Camera-type eye (tissue), 1 donor: ENCODE measurements at places on chromosomes 5 and 9. TPM values are rescaled to one million over a fixed set of nuclear protein-coding genes. Genes with fewer than 3 reads are reported as not detected.

Gene NLN
- 25.9 TPM for total RNA-seq

Gene LIX1
- 3.2 TPM for total RNA-seq

Gene KIF12
- 0.93 TPM for total RNA-seq

Gene CD74
- total RNA-seq = 69.4 TPM

Gene TIMD4
- total RNA-seq = not detected

Gene ABO
- 2.0 TPM for total RNA-seq

Gene CAVIN4
- 31.4 TPM for total RNA-seq

Gene SLC25A2
- not detected for total RNA-seq

Gene PITX1
- total RNA-seq = 31.1 TPM

Gene LPAR1
- total RNA-seq = 50.1 TPM

Gene ARL14EPL
- not detected for total RNA-seq

Gene TMEM252
- not detected for total RNA-seq

Gene SPINK6
- total RNA-seq = not detected

Gene KIAA0825
- 37.7 TPM for total RNA-seq

Gene SLC36A3
- not detected for total RNA-seq

Gene PIP5K1B
- 29.0 TPM for total RNA-seq

Gene FGF18
- total RNA-seq = 5.3 TPM

Gene TOR4A
- 3.7 TPM for total RNA-seq

Gene GLT6D1
- total RNA-seq = not detected

Gene ADGRD2
- total RNA-seq = not detected

Gene RASGRF2
- 55.9 TPM for total RNA-seq

Gene WDR41
- total RNA-seq = 80.0 TPM

Gene ACTBL2
- not detected for total RNA-seq

Gene SPINK4
- total RNA-seq = not detected

Gene ZNF618
- 29.5 TPM for total RNA-seq

Gene KCNN2
- 7.7 TPM for total RNA-seq

Gene SEMA5A
- 69.0 TPM for total RNA-seq

Gene PRRX2
- total RNA-seq = 7.9 TPM

Gene PRPF4
- total RNA-seq = 30.6 TPM

Gene PLPPR1
- total RNA-seq = 73.4 TPM

Gene ANGPTL2
- 26.6 TPM for total RNA-seq

Gene SARDH
- 18.9 TPM for total RNA-seq

Gene SLC2A6
- 2.9 TPM for total RNA-seq

Gene C5orf58
- total RNA-seq = not detected

Gene HMMR
- total RNA-seq = 8.6 TPM

Gene GPR151
- total RNA-seq = not detected

Gene SOHLH1
- 0.99 TPM for total RNA-seq

Gene ORM2
- total RNA-seq = not detected

Gene FOXD4L3
- not detected for total RNA-seq

Gene BAAT
- 0.22 TPM for total RNA-seq

Gene DDX4
- total RNA-seq = not detected

Gene PRDM9
- not detected for total RNA-seq

Gene C9orf50
- 0.71 TPM for total RNA-seq

Gene PCDHB5
- total RNA-seq = 8.4 TPM
